ENCODE measurements at places on chromosomes 5 and 9.

DNA sequence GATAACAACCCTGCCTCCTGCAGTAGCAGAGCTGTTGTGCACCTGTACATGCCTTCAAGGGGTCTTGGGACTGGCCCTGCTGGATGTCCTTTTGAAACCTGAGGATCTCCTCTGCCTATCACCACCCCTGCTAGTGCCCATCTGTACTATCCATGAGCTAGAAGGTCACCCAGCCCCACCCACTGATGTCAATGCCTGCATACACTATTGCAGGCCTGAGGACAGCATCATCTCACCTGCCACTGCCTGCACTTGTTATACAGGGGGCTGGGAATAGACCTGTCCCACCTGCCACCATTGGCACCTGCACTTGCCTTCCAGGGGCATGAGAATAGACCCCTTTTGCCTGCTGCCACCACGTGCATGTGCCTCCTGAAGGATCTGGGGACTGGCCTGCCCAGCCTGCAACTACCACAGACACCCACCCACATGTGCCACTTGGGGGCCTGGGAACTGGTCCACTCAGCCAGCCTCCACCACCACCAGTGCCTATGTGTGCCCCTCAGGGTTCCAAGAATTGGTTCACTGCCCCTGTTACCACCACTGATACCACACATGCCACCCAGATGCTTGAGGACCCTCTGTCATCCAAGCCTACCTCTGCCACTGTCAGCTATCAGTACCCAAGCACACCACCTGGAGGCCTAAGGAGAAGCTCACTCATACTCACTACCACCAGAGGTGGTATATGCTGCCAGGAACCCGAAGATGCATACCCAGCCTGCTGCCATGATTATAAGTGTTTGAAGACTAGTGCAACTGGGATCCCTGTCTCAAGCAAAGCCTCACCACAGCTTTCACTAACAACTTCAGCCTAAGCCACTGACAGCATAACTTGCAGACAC is 159.7 kb downstream of the SGCD start:
- ATAC-seq = no peak

GRCh38 chr9:130774183-130774582 is 60.9 kb upstream of the ABL1 start:
- no peak for ATAC-seq

- ATAC-seq = no peak
These were observed 75.9 kb upstream of the PRR16 start for GRCh38 chr5:120388016-120388781.

DNA sequence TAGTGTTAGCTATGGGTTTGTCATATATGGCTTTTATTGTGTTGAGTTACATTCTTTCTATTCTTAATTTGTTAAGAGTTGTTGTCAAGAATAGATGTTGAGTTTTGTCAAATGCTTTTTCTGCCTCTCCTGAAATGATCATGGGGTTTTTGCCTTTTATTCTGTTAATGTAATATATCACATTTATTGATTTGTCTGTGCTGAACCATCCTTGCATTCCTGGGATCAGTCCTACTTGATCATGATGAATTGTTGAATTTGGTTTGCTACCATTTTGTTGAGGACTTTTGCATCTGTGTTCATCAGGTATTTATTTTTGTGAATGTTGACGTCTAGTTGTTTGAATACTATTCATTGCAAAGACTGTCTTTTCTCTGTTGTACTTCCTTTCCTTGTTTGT is 23.9 kb downstream of the RIC1 start:
- no peak for ATAC-seq

DNA sequence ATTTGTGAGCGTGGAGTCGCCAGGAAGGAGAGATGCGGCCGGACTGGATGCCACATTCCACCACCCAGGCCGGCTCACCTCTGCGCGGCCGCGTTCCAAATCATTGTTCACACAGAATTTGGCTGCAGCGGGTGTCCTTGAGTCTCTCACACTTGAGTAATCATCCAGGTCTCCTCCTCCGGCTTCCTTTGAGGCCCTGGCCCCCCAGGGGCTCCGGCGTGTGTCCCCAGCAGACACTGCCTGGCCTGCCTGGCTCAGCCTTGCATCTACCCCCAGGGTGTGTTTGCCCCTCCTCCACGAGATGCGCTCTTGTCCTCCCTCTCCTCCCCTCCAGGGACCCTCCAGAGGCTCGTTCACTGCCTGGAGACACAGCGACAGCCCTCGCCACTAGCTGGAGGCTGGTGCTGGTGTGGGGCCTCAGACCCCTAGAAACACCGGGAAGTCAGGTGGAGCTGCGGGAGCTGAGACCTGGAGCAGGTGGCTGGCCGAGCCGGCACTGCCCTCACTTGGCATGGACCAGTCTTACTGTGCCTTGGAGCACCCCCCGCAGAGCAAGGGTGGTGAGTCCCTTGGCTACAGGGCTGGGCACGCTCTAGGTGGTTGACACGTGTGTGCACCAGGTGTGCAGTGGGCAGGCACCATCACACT is 7.0 kb upstream of the SLC9A3 start:
- ATAC-seq = no peak
